Muscle of arm (tissue), 14 donors: ENCODE measurements at places on chromosomes 12 and 14.

- DNase-seq, result no peak
These were observed 73.8 kb downstream of the DRAM1 start for GRCh38 chr12:101951002-101951670.

DNA sequence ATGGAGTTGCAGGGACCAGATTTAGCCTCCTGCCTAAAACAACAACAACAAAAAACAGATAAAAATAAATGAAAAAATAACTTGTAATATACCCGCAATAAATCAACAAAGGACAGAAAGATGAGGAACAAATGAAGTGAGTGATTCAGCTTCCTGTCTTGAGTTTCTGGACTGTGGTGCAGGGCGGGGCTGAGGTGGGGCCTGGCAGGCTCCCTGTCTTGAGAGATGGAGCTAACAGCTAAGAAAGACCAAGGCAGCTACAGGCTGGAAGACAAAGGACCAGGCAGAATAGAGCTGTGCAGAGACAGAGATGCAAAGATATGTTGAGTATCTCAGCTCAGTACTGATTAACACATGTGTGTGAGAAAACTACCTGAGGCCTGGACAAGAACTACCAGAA is 879.2 kb downstream of the AACS start:
- DNase-seq, result no peak

DNA sequence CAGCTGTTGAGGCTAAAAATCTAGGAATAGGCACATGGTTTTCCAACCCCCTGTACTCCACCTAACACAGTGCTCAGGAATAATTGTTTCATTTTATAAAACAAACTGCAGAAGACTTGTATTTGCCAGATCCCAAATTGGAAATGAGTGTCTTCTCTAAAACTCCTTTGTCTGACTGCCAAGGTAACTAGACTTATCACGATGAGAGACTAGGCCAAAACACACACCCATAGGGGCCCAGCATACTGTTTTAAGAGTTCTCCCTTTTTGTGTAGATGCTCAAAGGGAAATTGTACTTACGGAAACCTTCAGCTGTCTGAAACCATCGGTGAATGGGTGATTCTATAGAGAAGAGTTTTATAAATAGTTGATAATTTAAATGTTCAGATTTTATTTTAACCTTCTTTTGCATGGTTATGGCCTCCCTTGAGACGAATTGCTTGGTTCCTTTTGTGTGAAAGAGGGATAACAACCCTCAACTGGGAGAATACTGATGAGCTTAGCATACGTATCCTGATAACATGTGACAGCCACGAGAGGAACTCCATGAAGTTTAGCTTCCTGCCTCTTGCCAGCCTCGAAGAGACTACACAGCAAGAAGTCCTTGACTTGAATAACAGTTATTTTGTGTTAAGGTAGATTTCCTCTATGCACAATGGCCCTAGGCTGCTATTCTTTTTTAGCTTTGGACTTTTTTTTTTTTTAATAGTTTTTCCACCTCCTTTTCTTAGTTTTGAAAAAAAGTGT is 103.3 kb downstream of the PELI2 start:
- DNase-seq, result no peak

DNA sequence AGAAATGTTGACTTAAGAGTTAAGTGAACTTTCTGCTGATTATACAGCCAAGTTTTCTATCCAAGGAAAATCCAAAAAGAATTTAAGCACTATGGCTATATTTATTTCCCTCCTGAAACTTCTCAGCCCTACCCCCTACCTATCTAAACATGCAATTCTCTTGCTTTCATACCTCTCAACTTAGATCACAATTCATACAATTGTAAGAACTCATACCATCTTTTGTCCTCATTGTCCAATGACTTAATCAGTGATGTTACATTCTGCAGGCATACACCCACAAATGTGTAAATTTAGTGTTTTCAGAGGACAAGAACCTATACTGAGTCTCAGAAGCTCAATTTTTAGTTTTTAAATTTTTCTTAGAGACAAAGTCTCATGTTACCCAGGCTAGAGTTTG is 62.1 kb downstream of the ZFC3H1 start:
- DNase-seq, result no peak

DNA sequence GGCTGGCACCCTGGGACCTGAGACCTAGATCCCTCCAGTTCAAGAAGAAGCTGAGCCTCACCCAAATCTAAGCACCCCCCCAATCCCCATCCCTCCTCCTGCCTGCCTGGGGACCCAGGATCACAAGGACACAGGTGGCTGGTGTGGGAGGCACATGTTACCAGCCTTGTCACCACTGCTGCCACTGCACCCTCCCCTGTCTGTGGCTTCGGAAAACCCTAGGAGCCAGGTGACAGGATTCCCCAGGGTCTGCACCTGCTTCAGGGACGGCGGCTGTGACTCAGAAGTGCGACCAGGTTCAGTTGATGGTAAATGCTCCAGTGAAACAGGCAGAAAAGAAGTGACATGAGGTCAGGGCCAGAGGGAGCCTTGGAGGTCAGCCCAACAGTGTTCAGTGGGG is 62.8 kb upstream of the FAM222A start:
- no peak for DNase-seq

GRCh38 chr12:118373616-118374015 is 909 bp upstream of the TAOK3 start:
- no peak for DNase-seq

GRCh38 chr12:2341871-2342270 is 289.1 kb downstream of the CACNA1C start:
- DNase-seq, result no peak

- no peak for DNase-seq
These were observed 1.9 kb upstream of the KRT79 start for GRCh38 chr12:52836042-52836466.

GRCh38 chr14:69360438-69361108 is 37.5 kb downstream of the ERH start:
- no peak for DNase-seq

DNA sequence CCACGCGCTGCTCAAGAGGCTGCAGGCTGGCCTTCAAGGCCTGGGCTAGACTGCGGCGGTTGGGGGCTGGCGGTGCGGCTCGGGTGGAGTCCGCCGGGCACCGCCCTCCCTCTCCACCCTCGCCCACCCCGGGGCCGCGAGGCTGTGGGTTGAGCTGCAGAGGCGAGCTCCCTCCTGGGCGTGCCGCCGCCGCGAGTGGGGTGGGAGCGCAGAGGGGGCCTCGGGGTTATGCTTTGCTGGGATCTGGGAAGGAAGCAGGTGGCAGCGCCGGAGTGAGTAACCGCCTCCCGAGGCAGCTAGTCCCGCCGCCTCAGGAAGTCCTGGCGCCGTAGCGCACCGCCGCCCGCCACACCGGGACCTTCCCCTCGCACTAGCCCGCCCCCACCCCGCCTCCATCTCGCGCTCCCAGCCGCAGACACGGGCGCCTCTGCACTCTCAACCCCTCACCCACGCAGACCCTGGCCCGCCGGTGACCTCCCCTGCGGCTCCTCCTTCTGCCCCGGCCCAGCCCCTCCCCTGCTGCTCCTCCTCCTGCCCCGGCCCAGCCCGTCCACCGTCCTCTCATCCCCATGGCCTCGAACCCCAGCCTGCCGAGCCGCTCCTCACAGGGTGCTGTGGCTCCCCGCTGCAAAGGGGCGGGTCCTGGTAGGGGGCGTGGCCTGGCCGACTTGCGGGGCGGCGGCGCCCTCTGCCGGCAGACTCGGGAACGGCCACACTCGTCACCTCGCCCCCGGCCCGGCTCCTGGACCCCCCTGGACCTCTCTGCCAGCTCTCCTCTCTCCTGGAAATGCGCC is 16.6 kb downstream of the TAMALIN start:
- no peak for DNase-seq

- no peak for DNase-seq
These were observed 3.0 kb downstream of the MIS18BP1 start for GRCh38 chr14:45249856-45250575.

DNA sequence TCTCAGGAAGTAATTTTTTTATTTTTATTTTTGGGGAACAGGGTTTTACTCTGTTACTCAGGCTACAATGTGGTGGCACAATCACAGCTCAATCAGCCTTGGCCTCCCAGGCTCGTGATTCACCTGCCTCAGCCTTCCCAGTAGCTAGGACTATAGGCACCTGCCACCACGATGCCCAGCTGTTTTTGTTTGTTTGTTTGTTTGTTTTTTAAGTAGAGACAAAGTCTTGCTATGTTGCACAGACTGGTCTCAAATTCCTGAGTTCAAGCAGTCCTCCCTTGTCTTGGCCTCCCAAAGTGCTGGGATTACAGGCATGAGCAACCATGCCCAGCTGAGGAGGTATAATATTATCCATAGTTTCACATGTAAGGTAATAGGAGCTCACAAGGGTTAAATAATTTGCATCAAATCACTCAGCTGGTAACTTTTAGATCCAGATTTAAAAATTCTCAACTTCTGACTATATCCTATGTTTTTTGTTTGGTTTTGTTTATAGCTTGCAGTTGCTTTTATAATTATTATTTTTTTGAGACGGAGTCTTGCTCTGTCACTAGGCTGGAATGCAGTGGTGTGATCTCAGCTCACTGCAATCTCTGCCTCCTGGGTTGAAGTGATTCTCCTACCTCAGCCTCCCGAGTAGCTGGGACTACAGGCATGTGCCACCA is 629.3 kb downstream of the DIO2 start:
- DNase-seq, result no peak

GRCh38 chr12:76518699-76519098 is 40.9 kb downstream of the OSBPL8 start:
- no peak for DNase-seq

- DNase-seq, result no peak
These were observed 531 bp upstream of the EML1 start for GRCh38 chr14:99792551-99793212.

GRCh38 chr12:6201826-6202225 is 1.6 kb downstream of the CD9 start:
- no peak for DNase-seq

- DNase-seq, result peak; percentile 66
These were observed at the start of gene HSPB8 for GRCh38 chr12:119178544-119179334. TSS of gene HSPB8 (plus strand) at chr12:119178931. CDS start at chr12:119179313, 382 bp downstream.

DNA sequence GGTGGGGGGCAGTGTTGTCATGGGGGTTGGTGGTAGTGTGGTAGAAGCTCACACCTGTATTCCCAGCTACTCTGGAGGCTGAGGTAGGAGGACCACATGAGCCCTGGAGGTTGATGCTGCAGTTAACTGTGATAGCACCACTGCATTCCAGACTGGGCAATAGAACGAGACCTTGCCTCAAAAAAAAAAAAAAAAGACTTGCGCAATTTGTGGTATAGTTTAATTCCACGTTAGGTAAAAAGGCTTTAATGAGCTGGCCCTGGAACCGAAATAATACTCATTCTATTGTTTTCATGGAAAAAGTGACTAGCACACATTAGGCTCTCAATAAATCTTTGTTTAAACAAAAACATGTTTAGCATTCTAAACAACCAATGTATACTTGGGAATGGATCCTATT is 25.4 kb upstream of the NAP1L1 start:
- DNase-seq, result no peak

GRCh38 chr12:104501660-104502059 is 44.9 kb downstream of the CHST11 start:
- no peak for DNase-seq

GRCh38 chr12:49190974-49191373 is 2.1 kb upstream of the TUBA1A start:
- no peak for DNase-seq

DNA sequence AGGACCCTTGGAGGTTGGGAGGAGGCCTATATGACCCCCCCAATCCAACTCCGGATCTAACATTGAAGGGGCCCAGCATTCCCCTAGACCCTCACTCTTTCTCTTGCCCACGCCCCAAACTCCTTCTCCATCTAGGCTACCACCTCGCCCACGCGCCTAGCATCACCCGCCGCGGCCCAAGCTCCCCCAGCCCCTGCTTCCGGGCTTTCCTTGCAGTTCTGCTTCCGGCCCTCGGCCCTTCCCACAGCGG is 445 bp downstream of the CERS5 start:
- DNase-seq, result no peak

DNA sequence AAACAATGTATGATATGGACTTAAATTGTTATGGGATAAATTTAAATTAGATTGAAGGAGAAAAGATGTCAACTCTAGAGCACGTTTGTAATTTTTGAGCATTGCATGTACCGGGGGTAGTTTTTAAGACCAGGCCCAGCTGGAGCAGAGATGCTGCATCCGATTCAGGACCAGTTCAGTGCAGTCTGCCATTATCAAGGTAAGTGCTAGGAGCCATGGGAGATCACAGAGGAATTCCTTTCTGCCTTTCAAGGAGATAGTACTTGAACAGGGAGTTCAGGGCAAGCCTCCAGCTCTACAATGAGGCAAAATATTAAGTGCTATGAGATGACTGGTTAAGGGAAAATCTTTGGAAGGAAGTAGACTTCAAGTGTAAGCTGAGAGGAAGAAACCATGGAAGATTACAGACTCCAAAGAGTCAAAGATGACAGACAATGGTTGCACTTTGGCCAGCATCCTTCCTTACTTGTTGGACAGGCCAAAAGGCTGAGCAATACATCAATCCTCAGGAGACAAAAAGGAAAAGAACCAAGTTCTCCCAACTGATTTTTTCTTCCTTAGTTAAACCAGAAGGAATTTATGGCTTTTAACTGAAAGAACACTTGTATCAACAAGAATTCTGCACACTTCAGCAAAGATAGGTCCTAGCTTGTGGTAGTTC is 113.2 kb upstream of the HIF1A start:
- DNase-seq, result no peak

DNA sequence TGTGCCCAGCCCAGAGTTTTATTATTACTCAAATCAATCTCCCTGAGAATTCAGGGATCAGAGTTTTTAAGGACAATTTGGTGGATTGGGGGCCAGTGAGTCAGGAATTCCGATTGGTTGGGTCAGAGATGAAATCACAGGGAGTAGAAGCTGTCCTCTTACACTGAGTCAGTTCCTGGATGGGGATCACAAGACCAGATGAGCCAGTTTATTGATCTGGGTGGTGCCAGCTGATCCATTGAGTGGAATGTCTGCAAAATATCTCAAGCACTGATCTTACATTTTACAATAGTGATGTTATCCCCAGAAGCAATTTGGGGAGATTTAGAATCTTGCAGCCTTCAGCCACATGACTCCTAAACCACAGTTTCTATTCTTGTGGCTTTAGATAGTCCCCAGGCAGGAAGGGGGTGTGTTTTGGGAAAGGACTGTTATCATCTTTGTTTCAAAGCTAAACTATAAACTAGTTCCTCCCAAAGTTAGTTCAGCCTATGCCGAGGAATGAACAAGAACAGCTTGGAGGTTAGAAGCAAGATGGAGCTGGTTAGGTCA is 89.1 kb upstream of the CNOT2 start:
- DNase-seq, result no peak

GRCh38 chr12:121440768-121441167 is 40.9 kb downstream of the RNF34 start:
- DNase-seq, result no peak

GRCh38 chr14:30195941-30196340 is 268.3 kb upstream of the PRKD1 start:
- DNase-seq, result no peak

DNA sequence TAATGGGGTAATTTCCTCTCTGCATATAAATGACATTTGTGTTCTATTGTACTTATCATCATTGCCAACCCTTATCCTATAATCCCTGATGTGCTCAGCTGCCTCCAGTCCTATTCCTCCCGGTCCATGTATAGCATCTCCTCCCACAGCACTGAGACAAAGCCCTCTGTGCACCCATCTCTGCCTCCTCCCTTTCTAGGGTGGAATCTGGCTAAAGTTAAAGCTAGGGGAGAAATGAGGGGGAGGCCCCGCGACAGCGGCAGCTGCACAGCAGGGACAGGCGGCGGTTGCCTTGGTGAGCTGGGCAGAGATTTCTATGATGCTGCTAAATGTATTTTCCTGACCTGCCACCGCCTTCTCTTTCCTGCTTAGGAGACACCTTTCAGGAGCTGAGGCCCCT is 12.8 kb upstream of the ZDHHC22 start:
- DNase-seq, result no peak
